Cerebellum (tissue), 4 donors: ENCODE measurements at places on chromosomes 6 and 20.

- no peak for DNase-seq
Observed at GRCh38 chr20:3744806-3745685, 12.6 kb downstream of the HSPA12B start.

DNA sequence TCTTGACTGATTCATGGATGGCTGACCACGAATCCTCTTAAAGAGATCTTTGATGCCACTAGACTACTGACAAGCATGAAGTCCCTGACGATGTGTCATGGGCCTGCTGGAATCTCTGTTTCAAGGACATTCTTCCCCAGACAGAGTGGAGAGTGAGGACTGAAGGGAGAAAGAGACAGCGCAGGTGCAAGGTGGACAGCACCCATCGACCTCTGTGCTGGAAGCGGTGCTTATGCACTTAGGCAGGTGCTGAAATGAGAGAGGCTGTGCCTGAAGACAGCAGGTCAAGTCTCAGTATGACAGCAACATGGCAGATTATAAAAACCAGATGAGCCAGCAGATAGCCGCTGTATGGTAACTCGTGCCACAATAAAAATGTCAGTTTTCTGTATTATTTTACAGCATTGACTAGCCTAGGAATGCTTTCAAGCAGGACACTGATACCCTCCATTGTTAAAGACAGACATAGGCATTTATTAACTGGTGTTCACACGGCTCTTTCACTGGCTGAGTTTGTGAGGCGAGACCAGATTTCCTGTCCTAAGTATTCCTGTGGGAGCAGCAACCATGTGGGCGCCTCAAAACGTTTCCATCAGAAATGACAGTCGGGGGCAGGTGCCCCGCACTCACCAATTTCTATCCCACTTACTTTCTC, 47.5 kb downstream of the FOXC1 start:
- DNase-seq: no peak

GRCh38 chr20:37518059-37518458, 3.0 kb upstream of the NNAT start:
- no peak for DNase-seq

- no peak for DNase-seq
Observed at GRCh38 chr6:143549221-143549948, 37.9 kb upstream of the FUCA2 start.

DNA sequence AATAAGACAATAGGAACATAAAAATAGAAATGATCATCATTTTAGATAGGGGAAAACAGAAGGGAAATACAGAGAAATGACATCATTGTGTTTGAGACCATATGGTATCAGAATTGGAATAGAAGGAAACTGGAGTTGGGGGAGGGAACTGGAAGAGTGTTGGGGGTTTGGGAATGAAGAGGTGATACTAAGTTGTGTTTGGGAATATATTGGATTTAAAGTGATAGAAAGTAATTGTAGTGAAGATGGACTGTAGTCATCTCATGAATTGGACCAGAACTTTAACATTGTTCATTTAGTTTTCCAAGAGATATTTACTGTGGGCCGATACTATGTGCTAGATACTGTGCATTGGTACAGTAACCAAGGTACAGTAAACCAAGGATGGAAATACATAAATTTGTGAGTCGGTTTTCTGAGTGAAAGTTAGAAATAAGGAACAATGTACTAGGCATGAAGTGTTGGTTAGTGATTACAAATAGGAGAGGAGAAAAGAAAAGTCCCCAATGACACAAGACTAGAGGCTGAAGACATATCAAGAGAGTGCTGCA, 32.3 kb downstream of the KCNQ5 start:
- no peak for DNase-seq

GRCh38 chr6:37280162-37280887, 22.4 kb upstream of the TMEM217 start:
- DNase-seq: no peak

- DNase-seq: no peak
Observed at GRCh38 chr6:74117113-74117512, 421.1 kb downstream of the CD109 start.

DNA sequence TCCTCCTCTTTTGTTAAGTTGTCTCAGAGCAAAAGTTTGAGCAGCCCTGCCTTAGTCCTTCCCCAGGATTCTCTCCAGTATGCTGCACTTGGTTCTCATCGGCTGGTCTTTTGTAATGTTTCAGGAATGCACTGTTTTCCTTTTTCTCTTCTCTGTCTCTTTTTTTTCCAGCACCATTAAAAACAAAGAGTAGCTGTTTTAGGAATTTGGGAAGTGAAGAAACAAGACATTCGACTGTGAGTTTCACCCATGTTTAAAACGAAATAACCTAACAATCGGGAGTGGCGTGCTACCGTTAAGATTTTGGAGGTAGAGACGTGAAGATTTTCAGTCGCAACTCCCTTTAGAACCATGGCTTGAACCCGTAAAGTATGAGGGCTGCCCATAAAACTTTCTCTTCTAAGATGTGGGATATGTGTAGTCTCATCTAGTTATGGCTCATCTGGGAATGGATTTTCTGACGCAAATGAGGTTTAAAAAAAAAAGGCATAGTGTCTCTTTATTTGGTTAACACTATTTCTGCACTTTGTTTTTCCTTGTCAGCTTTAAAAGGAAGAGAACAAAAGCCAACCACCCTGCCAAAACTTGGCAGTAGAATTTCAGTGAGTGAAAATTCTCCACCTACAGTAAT, 35.9 kb upstream of the RAB23 start:
- DNase-seq: no peak

GRCh38 chr6:14210077-14210476, 92.5 kb downstream of the CD83 start:
- DNase-seq: peak; percentile 61

GRCh38 chr6:11700118-11700718, 78.4 kb downstream of the ADTRP start:
- DNase-seq: peak; percentile 13
